ENCODE measurements at places on chromosomes 6 and 20.

DNA sequence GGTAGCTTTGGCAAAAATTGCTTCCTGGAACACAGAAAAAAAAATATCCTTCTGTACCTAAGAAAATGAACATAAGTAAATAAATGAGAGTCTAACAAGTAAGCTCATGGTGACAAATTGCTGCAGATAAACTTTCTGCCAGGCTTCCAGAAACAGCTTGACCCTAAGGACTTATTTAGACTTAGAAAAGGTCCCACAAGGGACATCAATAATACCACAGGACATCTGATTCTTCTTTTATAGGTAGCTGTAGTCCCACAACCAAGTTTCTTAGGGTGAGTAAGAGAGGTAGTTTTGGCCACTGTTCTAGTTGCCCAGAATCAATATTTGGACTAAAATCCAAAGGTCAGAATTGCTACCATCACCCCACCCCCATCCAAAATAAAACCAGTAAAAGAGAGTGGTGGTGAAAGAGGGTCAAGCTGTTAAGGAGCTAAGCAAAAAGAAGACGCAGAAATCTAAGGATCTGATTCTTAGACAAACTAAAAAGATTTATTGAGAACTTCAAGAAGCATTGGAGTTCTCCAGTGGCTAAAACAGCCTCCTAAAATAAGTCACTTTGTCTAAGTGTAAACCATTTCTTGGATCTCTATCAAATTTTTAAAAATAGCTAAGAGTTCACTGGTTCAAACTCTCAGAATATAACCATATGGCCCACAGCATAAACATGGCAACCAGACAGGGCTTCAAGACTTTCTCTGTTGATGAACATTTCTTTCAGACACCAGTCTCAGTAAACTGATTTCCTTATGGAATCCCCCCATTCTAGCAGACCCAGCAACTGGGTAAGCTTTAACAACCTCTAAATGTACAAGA is 180.6 kb downstream of the PTPRK start:
- no peak for DNase-seq

- no peak for DNase-seq
These were observed 258.7 kb downstream of the LRFN2 start for GRCh38 chr6:40328386-40328985.

DNA sequence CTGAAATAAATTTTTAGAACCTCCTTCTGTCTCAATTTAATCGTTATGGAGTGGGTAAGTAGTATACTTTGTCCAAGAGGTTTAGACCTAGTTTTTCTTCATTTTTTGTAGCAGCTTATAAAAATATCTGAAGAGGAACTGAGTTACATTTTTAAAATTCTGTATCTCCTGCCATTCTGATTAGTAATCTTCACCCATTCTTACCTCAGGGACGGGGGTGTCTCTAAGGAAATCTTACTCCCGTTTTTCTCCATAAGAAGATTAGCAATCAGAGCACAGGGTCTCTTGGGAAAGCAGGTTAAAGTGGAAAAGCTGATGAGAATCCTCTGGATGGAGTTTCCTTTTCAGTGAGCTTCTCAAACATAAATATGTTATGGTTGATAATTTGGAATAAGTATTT is 259.3 kb upstream of the FAM83B start:
- no peak for DNase-seq

DNA sequence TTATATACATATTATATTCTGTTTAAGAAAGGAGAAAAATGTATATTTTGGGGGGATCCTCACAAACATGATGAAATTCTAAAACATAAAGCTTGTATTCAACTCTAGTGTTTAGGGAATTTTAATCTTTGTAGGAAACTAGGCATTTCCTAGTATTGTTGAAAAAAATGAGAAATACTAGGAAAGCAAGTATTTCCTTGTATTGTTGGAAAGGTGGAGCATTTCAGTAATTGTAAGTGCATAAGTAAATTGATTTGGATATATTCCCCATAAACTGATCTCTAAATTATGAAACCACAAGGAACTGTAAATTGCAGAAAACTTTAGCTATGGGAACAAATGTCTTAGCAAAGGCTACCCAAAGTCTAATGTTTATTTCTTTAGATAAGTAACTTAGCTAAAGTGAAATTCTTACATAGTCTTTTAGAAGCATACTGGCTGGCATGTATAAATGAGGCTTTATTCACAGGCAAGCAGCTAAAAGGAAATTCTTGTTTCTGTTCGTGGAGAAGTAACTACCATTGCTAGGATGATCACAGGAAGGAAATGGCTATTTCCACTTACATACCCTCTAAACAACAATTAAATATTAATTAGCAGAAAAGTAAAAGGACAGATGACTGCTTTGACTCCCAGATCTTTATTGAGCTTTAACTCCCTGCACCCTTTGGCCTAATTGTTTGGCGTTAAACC is 19.9 kb upstream of the NRN1 start:
- no peak for DNase-seq

DNA sequence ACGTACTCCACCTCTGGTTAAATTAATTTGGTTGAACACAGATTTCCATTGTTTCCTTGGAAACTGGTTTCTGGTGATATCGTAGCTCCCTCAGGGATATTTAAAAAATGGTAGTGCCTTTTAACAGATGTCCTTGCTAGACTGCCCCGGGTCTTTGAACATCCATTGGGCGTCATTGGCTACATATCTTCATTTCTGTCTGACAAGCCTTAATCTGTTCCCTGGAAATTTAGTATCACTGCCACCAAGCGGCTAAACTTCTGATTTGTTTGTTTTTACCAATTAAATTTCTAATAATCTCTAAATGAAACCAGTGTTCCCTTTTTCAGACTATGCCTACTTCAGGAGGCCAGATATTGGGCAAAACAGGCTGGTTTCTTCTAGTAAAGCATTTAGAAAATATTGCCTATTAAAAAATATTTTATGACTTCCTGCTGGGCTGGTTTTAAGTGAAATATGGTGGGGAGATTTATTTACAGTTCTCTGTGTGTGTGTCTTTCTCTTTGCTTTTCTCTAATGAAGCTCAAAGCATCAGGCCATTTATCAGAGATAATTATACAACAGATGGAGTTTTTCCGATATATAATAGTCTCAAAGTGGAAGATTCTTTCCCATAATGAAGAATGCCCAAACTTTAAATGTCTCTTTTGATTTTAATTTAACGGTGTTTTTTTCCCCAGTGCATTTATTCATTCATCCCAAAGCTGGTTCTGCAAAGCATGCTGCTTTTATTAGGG is 249.5 kb downstream of the ZFAND3 start:
- DNase-seq, result no peak

DNA sequence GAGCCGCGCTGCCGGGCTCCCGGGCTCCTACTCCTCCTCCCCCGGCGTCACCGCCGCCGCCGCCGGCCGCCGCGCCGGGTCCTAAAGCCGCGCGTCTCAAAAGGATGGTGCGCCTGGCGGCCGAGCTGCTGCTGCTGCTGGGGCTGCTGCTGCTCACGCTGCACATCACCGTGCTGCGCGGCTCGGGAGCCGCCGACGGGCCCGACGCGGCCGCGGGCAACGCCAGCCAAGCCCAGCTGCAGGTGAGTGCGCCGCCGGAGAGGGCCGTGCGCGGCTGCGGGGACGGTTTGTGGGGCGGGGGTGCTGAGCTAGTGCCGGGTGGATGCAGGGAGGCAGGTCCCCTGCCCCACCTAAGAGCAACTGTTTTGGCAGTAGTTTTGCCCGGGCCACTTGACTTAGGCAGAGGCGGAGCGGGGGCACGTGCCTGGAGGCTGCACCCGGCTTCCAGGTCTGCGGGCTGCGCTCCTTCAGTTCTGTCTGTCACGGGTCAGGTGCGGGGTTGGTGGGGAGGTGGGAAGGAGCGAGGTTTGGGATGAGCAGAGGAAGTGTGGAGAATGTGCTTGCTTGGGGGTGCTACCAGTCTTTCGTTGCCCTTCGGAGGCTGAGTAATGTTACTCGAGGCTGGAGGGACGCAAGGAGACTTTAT is 722 bp downstream of the ISM1 start:
- peak; percentile 29 for DNase-seq

DNA sequence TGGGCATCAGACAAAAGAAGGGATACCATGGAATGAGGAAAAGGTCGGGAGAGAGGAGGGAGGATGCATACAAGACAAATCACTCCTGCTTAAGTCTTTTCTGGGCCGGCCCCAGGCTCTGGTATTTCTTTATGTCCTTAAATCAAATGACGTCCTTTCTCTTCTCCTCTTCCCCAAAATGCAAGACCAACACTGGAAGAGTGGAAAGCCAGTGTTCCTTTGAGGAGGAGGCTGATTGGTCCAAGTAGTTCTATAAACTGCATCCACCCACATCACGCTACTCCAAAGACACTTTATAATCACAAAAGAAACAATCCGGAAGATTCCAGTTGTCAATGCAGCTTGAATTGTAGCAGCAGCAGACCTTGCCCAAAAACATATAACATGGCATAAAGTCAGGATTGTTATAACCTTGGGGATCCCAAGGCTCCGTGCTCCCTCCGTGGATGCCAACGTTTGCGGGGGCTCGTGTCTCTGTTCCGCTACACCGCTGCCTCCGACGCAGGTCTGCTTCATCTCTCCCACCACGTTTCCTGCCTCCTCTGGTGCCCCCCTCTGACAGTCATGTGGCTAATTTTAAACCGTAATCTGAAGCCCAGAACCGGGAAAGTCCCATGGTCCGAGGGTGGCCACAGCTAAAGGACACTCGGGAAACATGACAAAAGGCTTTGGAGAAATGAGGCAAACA is 47.1 kb downstream of the MCUR1 start:
- DNase-seq, result peak; percentile 11

DNA sequence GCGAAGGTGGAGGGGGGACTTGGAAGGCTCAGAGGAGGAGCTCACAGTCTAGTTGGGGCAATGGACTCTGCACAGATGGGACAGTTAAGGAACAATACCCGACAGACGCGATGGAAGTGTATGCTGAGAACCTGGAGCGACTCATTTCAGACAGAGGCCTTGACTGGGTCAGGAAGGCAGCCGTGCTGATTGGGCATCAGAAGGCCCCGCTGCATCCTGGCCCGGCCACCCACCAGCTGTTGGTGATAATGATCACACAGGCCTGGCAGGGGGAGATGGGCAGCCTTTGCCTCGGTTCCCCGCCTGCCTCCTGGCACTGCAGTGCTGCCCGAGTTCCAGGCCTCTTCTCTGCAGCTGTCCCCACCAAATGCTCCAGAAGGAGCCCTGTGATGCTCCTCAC is 62.4 kb downstream of the MDGA1 start:
- DNase-seq, result no peak

DNA sequence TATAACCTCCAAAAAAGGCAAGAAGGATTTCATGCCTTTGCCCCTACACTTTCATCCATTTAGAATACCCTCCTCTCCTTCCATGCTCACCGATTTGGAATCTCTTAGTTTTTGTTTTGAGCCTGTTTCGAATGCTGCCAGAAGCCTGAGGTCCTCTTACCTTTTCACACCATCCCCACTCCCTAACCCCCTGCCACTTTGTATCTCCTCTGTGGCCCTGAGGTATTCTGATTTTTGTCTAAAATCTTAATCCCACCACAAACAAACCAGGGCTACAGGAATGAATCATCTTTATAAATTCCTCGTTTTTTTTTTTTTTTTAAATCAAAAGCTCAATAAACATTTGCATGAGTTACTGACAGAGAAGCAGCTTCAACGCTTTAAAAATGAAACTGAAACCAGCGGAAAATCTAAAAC is 1.6 kb upstream of the RPS12 start:
- no peak for DNase-seq

GRCh38 chr20:48898896-48899530 is 22.5 kb upstream of the ARFGEF2 start:
- no peak for DNase-seq
